ENCODE measurements at places on chromosomes 4 and X.

- no peak for DNase-seq
These were observed 153.0 kb downstream of the CBR4 start for GRCh38 chr4:168857009-168857408.

GRCh38 chr4:88382621-88383020, 4.0 kb downstream of the HERC6 start:
- peak; percentile 1 for DNase-seq

DNA sequence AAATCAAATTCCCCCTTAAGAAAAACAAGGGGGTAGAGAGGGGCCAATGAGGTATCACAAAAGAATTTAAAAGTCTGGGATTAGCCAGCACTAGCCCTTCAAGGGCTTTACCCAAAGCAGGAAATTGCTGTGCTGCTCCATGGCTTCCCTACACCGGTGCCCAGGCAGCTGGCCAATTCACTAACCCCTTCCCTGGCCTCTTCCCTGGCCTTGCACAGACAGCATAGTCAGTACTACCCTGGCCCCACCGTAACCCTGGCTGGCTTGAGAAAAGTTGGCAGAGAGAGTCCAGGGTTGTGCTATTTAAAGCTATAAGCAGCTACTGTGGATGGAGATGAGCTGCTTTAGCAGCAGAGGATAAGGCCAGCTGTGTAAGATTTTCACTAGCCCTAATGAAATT, 43.1 kb downstream of the ADAMTS3 start:
- peak; percentile 32 for DNase-seq

GRCh38 chrX:38594434-38594833, 33.1 kb downstream of the TSPAN7 start:
- no peak for DNase-seq

GRCh38 chrX:124804962-124805361, 458.6 kb downstream of the SH2D1A start:
- DNase-seq: no peak

DNA sequence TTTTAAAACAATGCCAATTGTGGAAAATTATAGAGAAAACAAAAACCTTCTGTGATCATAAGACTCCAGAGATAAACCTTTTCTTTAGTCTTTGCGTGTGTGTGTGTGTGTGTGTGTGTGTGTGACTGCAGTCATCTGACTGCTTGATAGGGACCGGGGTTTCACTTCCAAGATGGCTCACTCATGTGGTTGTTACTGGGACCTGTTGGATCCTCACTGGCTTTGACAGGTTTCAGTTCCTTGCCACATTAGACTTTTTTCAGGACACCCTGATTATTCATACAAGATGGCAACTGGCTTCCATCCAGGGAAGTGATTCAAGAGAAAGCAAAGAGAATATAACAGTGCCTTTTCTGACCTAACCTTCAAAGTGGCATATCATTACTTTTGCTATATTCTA, 21.9 kb upstream of the MAD2L1 start:
- DNase-seq: no peak

GRCh38 chr4:119788349-119789266, 160.0 kb upstream of the PDE5A start:
- DNase-seq: no peak

DNA sequence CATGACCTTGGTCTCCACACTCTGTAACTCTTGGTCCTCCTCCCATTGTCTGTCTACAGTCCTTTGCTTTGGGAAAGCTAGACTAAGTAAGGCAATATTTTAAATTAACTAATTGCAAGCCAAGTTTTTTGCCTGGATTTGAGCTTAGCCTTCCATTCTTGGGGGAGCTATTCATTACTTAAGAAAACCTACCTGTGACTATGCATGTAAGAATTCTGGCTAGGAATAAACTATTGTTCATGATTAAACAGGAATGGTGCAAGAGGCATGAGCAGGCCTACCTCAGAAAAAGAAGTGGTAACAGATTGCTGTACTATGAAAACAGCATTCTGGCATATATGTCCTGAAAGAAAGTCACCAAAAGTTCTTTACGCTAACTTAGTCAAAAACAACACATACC, 309.4 kb downstream of the MAPK10 start:
- DNase-seq: peak; percentile 15

- DNase-seq: no peak
These were observed 49.9 kb downstream of the ADGRG2 start for GRCh38 chrX:19072372-19072771.

DNA sequence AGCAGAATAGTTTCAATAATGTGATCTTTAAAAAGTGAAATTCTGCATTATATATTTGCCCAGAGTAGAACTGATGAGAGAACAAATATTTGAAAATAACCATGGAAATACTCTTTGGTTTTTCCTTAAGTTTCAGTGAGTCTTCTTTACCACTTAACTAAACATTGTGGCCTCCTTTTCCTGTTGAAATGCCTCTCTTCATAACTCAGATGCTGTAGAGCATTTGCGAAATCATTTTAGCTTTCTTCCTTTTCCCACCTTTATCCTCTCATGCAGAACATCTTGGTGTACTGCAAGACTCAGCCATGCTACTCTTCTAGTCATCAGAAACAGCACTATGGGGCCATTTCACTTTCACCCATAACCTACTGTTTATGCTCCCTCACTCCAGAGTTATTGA, 48.2 kb downstream of the CASK start:
- peak; percentile 4 for DNase-seq

DNA sequence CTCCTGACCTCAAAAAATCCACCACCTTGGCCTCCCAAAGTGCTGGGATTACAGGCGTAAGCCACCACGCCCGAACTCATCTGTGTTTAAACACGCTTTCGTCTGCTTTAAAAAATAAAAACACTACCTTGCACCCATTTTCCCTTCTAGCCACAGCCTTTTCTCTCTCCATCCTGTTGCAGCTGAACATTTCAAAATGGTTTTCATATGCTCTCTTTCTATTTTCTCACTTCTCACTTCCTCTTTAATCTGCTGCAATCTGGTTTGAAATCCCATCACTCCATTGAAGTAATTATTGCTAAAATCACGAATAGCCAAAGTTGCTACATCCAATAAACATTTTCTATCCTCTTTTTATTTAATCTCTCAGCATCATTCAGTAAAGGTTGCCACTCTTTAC, 70.0 kb downstream of the DCHS2 start:
- no peak for DNase-seq

DNA sequence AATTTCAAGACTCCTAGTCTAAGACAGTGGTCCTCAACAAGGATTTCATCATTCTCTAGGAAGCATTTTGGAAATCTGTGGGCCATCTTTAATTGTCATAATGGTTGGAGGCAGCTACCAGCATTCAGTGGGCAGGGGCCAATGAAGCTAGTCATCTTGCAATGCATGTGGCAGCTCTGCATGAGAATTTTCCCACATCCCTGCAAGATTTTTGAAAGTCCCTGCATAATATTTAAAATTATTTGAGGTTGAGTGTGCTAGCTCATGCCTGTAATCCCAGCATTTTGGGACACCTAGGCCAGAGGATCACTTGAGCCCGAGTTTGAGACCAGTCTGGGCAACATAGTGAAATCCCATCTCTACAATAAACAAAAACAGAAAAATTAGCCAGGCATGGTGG, 44.0 kb downstream of the PCYT1B start:
- no peak for DNase-seq

DNA sequence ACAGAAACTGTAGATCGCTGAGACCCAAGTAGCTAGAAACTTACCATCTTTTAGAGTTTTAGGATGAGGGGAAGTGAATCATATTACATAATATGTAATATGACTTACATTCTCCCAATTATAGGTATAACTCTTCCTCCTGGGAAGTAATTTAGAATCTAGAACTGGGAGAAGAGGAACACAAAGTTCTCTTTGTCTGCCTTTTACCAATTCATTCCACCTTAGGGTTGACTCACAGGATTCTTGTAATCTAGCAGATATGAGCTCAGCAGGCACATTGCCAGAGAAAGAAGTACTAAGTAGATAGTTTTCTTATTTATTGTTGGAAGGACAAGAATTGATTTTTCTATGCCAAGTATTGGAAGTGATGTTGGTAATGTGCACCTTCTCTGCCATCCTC, 58.0 kb upstream of the CCSER1 start:
- DNase-seq: peak; percentile 38

- DNase-seq: no peak
These were observed 335 bp upstream of the CD38 start for GRCh38 chr4:15777697-15778288.

DNA sequence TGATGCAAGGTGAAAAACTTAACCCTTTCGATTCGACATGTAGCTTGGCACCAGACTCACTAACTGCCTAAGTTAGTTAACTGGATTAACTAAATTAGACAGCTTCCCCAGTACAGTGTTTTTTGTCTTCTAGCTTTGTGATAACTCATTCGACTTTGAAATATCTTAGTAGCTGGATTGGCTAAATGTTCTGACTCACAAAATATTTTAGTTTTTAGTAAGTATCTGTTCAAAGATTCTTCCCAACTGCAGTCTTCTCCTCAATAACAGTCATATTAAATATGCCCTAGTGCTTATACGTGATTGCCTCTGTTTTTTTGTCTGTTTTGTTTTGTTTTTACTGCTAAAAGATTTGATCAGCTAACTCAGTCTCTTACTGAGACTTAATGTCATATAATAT, 102.9 kb downstream of the KCNIP4 start:
- DNase-seq: no peak

DNA sequence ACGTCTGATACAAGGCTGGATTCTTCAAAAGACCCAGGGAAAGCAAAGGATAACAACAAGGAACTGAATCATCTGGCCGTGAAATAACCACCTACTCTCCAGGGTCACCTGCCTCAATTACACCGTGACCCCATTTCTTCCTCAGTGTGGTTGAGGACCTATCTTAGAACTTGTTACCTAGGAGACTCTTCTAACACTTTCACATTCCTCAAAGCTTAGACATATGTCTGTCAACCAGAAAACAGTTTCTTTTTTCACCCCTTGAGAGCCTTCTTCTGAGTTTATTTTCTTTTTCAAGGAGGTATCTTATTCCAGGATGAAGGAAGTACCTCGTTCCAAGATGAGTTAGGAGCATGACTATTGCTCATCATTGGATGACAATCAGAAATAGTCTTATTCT, 337.8 kb downstream of the ARHGAP24 start:
- peak; percentile 95 for DNase-seq

GRCh38 chr4:7715271-7716009, 224.2 kb downstream of the AFAP1 start:
- no peak for DNase-seq

GRCh38 chr4:25743971-25744370, 88.3 kb downstream of the SLC34A2 start:
- DNase-seq: no peak

- no peak for DNase-seq
These were observed 89.5 kb downstream of the HS3ST1 start for GRCh38 chr4:11338956-11339782.

DNA sequence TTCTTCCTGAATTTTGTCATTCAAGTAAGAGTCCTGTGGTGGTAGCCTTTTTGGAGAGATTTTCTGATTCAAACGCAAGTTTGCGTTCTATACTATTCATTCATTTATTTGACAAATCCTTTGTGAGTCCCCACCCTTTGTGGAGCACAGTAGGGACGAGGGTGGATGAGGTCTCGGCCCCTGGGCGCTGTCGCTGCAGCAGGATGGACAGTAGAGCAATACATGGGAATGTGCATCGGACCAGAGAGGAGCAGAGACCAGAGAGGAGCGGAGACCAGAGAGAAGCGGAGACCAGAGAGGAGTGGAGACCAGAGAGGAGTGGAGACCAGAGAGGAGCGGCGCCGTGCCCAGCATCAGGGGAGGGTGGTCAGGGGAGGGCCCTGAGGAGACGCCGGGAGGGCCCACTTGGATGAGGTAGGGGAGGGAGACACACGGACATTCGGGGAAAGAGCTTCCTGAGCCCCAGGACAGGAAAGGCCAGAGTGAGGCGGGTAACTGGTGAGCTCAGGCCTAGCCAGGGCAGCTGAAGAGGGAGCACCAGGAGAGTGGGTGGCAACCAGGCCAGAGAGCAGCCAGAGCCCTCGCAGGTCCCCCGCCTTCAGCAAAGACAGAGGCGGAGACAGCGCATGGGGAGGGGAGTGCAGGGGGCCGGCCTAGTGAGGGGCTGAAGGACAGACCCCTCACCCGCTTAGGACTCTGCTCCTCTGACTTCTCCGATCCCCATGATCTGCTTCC, 67.3 kb downstream of the NAT8L start:
- DNase-seq: no peak

DNA sequence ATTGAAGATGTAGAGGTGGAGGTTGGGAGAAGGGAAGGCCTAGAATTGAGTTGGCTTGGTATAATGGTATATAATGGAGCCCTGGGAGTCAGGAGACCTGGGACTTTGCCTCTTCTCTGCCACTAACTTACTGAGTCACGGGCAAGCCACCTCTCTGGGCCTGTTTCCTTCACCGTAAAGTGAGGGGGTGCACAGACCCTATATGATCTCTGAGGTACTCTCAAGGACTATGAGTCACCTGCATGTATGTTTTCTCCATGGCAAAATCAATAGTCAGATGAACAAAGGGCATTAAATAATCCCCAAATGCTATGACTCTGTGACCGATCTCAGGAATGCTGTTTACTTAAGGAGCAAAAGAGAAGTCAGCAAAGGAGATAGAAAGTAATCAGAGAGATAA, 5.1 kb downstream of the P2RY4 start:
- no peak for DNase-seq

DNA sequence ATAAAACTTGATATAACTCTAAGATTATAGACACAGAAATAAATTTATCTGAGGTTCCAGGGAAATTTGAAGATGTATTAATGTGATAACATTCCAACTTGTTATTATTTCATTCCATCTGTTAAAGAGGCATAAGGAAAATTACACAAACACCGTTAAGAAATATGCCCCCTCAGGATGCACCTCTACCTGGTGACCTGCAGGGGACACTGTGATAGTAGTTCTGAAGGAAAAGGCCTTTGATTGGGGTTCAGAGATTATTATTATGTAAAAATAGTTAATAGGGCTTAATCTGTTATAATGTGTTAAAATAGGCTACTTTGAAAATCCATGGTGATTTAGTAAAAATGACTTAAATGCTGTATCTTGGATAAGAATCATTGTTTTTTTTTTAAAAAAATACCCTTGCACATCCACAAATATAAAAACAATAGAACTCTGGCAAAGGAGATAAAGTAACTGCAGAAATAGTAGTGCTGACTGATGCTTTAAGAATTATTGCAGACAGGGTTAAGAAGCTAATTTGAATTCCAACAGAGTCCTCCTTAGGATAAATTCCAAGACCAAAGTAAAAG, 6.1 kb upstream of the ABRAXAS1 start:
- peak; percentile 12 for DNase-seq

DNA sequence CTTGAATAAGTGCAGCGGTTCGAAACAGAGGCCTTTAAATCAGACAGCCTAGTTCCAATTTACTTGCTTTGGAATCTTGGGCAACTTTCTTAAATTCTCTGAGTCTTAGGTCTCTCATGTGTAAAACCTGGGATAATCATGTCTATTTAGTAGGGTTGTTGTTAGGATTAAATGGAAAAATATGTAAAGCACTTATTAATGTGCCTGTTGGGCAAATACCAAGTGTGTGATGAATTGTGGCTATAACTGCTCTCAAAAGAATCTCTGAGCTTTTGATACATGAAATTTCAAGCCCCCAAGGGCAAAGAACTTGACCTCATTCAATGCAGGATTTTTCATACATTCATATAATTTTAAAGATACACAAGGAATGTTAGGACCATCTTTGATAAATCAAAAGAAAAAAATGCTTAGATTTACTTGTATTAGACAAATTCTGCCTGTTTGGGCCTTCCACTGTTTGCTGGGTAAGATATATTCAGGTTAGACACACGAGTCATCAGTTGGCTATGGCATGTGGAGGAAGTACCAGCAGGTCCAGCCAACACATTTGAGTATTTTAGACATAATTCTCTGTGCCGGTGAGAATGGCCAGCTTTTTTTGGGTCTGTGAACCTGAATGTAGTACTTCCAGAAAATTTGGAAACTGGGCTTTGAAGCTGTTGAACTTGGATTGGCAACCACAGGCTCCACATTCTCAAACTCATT, 241.4 kb upstream of the CNKSR2 start:
- no peak for DNase-seq
